ENCODE measurements at places on chromosomes 5 and 9.

DNA sequence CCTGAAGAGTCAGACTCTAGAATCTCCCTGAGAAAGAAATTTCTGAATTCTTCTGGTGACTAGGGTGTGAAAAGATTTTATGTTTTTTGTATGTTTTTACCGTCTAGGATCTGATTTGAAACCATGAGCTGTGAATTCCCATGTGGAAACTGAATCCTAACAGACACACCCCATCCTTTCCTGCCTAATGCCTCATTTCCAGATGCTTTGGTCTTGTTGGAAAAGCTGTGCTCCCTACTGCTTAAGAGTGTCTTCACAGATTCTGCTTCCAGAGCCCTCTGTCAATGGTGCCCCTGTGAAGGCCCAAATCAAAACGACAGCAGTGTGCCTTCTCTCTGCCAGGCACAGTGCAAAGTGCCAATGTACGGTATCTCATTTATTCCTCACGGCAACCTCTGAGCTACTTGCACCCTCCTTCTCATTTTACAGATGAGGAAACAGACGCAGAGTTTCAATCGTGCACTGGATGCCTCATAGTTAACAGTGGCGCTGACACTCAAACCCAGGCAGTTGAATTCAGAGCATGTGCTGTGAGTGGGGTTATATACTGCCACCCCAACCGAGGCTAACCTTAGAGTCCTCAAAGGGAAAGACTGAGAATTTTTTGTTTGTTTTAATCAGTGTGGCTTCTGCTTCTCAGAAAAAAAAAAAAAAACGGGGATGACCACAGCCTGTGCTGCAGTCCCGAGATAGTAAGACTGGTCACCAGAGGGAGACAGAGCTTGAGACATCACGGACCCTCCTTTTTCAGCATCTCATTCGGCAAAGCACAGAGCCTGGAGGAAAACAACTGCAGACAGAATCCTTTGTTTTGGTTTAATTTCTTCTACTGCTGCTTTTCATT lies 188.4 kb downstream of the SNCAIP start:
- DNase-seq = no peak

DNA sequence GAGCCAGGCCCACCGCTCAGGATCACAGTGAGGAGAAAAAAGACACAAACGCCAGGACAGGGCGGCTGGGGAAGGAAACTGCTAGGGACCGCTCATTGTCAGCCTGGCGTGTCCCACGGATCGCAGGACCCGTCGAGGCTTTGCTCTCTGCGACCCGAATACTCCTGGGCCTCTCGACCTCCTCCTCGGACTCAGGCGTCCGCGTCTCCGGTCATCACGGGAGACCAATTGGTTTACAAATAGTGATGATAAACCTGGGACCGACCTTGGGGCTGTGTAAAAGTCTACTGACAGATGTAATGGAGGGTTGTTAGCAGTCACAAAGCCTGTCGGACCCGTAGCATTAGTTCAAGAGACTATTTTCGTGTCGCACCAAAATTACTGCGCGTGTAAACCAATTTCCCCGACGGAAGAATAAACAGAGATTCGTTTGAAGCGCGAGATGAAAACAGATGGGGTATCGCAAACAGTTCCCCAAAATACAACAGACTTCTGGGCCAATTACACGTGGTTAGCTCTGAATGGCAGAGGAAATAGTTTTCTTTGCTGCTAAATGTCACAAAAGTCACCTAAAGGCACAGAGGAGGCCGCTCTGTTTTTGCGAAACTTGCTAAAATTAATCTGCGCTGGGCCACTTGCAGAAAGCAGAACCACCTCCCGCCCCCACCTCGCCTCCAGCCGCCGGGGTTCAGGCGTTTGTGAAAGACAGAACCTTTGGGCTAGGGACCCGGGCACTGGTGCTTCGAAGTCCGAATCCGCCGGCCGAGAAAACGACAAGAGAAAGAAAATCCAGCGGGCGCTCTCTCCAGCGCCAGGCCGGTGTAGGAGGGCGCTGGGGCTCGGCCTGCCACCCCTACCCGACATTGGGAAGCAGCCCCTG lies 67.6 kb downstream of the FOXD1 start:
- no peak for DNase-seq

DNA sequence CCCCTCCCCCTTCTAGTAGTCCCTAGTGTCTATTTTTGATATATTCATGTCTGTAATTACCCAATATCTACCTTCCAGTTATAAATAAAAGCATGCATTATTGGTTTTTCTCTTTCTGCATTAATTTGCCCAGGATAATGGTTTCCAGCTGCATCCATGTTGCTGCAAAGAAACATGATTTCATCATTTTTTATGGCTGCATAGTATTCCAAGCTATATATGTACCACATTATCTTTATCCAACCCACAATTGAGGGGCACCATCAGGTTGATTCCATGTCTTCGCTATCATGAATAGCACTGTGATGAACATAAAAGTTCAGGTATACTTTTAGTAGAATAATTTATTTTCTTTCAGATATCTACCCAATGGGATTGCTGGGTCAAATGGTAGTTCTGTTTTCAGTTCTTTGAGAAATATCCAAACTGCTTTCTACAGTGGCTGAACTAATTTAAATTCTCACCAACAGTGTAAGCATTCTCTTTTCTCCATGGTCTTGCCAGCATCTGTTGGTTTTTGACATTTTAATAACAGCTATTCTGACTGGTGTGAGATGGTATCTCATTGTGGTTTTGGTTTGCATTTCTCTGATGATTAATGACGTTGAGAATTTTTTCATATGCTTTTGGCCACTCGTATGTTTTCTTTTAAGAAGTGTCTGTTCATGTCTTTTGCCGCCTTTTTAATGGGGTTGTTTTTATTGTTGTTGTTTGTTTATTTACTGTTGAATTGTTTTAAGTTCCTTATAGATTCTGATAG lies 746.1 kb upstream of the MEF2C start:
- no peak for DNase-seq

DNA sequence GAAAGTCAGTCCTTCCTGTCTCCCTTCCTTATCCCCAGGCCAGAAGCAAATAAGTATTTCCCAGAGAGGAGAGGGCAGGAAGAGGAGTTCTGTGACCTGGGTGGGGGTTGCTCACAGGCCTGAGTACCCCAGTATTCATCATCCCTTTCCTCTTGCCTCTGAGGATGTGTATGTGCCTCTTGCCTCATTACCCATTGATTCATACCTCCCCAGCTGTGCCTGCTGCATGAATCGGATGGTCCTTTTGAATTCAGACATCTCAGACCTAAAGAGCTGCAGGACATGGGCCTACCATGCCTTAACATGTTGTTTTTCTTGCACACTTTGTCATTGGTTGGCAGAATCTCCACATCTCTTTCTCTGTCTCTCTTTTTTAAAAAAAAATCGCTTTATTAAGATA lies 112.8 kb upstream of the SHB start:
- DNase-seq = no peak

DNA sequence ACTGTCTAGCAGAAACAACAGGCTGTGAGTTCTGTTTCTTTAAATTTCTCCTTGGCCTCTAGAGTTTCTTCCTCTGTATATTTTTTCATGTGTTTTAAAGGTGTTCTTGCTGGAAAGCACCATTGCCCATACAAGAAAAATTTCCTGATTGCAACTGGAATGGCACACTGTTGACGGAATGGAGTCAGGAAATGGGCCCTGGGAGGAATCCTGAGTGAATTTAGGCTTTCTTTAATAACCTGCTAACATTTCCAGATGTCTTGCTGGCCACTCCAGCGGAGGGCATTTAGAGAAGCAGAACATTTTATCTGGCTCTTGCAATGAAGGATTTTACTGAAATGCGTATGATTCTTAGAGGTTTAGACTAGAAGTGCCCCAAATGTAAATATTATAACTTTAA lies 736.3 kb downstream of the TAF11L14 start:
- DNase-seq = no peak

DNA sequence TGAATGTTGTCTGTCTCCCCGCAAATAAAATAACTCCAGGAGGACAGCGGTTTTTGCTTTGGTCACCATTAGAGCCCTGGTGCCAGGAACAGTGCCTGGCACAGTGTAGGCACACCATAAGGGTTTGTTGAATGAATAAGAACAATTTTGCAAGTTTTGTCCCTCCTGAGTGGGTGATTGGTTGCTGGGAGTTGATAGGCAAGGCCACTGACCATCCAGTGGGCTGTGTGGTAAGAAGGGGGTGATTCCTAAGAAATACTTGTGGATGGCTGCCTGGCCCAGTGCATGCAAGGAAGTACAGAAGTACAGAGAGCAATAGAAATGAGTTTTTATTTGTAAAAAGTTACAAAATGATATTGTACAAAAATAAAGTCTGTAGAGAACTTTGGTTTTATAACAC lies 27.5 kb downstream of the GDNF start:
- no peak for DNase-seq

GRCh38 chr5:97906135-97906534 lies 723.1 kb upstream of the RIOK2 start:
- no peak for DNase-seq

GRCh38 chr5:143886651-143887638 lies 75.0 kb downstream of the HMHB1 start:
- no peak for DNase-seq

- DNase-seq = no peak
Measured at GRCh38 chr5:97078958-97079743, 63.3 kb downstream of the LIX1 start.

DNA sequence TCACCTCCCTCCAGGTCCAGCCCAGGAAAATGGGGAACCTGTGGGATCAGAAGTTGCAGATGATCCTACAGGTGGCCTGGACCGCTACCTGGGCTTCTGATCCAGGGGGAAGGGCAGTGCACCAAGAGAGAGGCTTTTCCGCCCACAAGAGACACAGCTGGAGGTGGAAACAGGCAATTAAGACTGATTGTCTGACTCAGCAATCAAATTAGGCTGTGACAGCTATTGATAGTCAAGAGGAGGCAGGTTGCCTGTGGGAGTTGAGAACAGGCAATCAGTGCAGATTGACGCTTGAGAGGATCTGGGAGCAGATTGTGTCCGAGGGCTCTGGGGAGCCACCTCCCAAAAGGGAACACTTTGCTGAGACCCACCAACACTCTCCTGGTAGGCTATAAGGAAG lies 71.1 kb upstream of the SLC44A1 start:
- no peak for DNase-seq

- no peak for DNase-seq
Measured at GRCh38 chr9:96122282-96122681, 179.7 kb downstream of the HSD17B3 start.

All from activated T-helper 1 cell treated with anti-CD3 and anti-CD28 coated beads, Interleukin-12 subunit alpha, Interleukin-12 subunit beta, Interleukin-2, Interleukin-4 antibody, amounts not matched to agents 30 ng/mL and 10 ng/mL and 1 ng/mL, durations not matched to agents 14 hours and 24 hours and 36 hours (primary cell).